ENCODE measurements at places on chromosomes 12 and 14.

DNA sequence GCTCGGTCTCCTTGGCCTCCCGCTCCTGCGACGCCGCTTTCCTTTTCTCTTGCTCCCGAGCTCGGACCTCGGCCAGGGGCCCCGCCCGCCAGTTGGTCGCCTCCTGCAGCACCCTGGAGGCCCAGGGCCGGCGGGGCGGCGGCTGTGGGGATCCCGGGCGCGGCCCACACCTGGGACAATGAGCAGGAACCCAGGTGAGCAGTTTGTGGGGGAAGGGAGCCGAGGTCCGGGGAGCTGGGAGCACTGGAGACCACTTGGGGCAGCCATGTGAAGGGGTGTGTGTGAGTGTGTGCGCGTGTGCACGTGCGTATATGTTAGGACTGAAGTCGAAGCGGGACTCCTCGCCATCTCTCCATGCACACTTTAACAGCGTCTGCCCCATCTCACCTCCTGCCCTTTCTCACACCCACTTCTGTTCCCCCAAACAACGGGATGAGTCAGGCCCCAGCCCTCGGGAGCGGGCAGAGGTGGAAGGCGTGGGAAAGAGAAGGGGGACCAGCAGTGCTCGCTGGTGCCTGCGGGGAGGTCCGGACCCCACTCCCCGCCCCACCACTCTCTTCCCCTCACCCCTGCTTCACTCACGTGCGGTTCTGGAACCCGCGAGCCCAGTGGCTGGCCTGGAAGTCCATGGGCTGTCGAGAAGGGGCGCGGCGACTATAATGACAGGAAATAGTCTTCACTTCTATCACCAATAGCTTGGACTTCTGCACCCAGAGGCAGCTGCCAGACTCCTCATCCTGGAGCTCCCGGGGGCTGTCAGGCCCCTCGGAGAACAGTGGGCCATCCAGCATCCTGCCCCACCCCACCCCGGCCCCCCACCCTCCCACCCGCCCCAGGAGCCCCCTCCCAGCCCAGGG lies 450 bp downstream of the DDN start:
- DNase-seq = no peak

DNA sequence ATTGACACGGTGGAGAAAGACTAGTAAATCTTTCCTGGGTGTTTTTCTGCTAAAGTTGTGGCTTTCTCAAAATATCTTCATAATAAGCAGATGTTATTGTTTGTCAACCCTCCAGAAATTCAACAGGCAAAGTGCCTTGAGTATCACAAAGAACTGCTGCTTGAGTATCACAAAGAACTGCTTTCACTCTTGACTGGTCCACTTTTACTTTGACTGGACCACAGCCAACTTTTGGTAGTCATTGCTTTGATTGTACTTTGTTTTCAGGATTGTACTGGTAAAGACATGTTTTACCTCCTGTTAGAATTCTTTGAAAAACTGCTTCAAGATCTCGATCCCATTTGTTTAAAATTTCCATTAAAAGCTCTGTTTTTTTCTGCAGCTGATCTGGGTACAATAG lies 62.6 kb downstream of the PDZRN4 start:
- peak; percentile 29 for DNase-seq

DNA sequence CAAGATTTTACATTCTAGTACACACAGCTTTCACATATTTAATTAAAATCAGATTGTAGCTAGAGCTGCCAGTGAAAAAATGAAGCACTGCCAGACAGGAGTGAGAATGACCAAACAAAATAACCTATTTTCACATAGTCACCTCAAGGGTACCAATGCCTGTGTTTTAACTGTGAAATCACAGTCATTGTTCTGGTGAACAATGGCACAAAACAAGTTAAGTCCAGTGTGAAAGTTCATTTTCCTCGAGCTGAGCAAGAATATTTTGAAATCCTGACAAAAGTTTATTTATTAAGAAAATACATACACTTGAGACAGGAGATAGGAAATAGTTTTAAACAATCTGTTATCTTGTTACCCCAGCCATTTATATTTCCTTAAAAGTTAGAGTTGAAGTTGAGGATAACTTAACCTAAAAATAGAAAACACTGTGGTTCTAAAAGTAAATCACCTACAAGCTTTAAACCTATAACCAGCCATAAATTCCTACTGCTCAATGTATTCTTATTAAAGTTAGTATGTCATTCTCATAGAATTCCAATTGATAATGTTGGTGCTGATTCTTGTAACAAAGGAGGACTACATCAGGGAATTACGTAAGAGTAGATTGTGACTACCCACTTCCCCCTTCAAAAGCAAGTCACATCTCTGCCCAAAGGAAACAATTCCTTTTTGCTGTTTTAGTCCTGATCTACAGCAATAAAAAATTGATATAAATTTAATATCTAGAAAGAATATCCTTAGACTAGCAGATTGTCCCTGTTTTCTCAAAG lies 15.9 kb downstream of the DENND5B start:
- peak; percentile 18 for DNase-seq

DNA sequence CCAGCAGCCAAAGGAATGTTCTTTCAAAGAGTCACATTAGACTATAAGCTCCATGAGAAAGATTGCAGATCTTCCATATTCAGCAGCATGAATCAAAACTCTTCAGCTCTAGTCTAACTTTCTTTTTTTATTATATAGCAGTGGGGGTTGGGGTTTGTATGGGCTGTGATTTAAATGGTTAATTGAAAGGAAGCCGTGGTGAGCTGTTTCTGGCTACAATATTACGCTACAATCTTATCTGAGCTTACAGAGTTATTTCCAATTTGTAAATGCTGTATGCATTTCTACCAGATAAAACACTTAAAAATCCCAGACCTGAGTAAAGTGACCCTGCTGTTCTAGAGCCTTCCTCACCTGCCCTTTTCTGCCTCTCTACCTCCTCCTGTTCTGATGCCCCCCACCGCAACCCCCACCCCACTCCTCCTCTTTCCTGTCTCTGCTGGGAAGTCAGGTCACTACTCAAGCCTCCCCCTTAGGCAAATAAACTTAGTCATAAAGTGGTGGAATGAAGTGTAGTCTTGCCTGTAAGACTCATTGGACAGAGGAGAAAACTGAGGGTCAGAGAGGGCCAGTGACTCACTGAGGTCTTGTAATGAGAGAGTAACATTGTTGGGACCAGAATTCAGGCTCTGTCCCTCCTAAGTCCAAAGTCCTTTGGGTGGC lies 1089.5 kb downstream of the BCL11B start:
- peak; percentile 61 for DNase-seq

GRCh38 chr14:80414080-80414479 lies 202.8 kb upstream of the DIO2 start:
- DNase-seq = no peak

DNA sequence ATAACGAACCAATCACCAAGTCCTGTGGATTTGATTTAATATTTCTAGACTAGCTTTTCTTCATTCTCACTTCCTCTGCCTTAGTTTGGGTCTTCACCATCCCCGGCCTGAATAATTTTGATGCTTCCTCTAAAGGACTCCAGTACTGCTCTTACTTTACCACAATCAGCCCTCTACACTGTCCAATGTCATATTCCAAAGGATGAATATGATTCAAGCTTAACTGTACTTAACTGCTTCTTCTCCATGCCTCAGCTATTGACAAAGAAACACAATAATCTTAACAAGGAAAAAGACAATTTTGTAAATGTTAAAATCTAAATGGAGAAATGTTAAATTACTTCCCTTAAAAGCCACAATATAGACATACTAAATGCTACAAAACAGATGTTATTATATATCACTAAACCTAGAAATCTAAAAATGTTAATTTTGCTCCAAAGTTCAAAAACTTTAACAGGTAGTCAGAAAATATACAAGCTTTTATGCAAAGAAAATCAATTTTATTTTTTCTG lies 70.2 kb downstream of the STXBP6 start:
- no peak for DNase-seq
